ENCODE measurements at places on chromosomes 13 and 19.

DNA sequence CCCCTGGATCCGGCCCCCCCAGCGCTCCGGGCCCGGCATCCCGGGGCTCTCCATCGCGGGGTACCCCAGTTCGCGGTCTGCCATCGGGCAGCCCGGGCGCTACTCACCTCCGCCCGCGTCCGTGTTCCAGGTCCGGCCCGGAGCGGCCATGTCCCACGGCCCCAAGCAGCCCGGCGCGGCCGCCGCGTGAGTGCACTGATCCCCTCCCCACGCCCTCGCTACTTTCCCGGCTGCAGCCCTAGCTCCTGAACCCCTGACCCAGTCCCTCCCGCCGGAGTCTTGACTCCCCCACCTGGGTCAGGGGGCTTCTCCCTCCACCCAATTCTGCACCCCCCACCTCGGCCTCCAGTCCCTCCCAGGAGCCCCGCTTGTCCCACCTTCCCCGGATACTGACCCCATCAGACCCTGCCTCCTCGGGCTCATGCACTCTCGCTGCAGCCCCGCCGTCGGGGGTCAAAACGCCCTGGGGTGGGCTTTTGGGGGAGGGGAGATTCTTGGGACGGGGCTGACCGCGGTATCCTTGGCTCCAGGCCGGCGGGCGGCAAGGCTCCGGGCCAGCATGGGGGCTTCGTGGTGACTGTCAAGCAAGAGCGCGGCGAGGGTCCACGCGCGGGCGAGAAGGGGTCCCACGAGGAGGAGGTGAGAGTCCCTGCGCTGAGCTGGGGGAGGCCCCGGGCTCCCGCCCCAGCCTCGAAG, 566 bp downstream of the HMG20B start:
- DNase-seq, result no peak

DNA sequence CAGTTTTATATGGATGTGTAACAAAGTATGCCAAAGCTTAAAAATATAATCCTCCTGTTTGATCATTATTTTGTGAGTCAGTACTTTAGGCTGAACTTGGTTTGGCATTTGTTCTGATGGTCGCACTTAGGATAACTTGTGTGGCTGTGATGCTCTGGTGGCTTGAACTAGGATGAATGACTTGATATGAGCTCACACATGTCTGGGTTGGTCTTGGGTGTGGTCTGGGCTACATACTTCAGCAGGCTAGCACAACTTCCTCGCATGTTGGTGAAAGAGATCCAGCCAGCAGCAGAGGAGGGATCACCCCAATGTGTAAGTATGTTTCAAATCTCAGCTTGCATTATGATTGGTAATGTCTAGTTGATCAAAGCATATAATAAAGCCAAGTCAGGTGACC, 969.1 kb upstream of the PCDH9 start:
- no peak for DNase-seq

DNA sequence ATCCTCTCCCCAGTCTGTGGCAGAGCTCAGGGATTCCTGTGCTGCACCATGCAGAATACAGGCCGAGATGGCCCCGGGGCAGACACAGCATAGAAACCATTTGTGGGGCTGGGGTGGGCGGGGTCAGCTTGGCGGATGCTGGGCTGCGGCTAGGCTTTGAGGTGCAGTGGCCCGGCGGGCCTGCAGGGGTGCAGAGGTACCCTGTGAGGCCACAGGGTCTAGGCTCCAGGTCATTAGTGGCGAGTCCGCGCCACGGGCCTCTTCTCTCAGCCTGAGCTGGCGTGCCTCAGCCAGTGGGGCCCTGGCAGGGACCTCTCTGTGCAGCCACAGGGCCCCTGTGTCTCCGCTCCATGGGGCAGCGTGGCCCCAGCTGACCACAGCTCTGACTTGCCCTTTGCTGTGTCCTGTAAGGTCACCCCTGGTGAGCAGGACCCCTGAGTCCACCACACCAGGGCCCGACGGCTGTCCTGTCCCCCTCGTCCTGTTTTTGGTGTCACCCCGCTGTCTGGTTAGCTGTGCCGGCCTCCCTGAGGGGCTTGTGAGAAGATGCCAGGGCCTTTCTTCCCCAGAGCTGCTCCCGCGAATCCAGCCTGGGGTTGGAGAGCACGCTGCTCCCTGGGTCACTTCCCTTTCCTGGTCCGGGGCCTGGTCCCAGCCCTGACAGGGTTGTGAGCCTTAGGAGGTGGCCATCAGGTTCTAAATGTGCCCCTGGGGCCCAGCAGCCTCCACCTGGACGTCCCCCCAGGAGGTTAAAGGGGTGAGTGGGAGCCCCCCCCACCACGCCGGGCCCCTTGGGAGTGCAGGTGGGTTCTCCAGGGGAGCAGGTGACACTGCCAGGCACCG, 12.1 kb downstream of the KDM4B start:
- no peak for DNase-seq

GRCh38 chr19:8571006-8571411, 6.2 kb downstream of the MYO1F start:
- DNase-seq, result no peak

DNA sequence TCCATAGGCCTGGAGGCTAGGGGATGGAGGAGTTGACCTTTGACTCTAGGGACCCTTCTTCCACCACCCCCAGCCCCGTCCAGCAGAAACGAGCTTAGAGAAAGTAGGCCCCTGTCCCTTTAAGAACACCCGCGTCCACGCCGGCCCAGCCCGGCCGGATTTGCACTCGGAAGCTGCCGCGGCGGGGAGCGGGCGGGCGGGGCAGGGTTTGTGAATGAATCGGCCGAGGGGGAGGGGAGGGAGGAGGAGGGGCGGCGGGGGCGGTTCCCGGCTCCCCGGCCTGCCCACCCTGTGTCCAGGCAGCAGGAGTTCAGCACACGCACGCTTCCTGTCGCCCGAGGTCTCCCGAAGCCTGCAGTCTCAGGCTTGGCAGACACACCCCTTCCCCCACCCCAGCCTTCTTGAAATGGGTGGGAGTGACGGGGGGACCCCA, 1.5 kb downstream of the UNC13A start:
- no peak for DNase-seq

- DNase-seq, result no peak
Observed at GRCh38 chr19:17942582-17943273, 9.9 kb downstream of the CCDC124 start.

DNA sequence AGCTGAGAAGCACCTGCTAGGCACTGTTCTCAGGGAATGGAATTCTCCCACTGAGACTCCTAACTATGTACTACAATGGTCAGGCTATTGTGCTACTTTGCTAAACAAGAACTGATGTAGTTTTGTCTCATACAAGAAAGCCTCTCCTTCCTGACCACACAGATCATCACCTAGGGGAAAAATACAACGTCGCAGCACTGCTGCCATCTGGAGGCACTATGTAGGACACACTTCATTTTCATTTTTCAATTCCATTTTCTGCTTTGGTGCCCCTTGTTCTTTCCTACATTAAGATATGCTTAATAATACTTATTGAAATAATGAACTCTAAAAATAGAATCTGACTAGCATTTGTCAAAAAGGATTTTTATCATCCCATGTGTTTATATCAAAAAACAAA, 21.1 kb downstream of the PROSER1 start:
- DNase-seq, result no peak

DNA sequence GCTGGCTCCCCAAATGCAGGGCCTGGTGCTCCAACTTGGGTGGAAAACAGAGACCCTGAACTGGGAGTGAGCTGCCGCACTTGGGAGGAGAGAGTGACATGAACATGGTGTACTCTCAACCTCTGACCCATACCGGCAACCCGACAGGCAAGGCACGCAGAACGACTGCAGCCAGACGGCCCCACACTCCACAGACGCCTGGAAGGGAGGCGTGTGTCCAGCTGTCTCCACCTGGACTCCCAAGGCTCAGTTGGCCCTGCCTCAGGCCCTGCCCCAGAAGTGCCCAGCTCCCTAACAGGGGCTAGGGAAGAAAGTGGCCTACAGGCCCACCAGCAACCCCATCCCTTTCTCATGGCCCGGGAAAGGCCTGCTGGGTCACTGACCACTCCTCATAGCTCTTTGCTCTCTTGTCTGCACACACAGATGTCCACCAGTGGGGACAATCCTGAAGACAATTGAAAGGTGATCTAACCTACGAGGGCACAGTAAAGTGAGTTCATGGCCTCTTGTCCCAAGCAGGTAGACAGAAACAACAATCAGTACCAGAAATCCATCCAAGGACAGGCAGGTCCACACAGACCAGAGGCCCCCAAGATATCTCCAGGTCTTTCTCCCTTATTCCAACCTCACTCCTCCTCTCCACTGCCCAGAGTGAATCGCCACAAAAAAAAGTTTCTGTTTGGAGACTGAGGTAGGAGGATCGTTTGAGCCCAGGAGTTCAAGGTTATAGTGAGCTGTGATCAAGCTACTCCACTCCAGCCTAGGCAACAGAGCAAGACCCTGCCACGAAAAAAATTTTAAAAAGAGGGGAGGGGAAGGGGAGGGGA, 28.2 kb downstream of the ELL start:
- DNase-seq, result no peak

DNA sequence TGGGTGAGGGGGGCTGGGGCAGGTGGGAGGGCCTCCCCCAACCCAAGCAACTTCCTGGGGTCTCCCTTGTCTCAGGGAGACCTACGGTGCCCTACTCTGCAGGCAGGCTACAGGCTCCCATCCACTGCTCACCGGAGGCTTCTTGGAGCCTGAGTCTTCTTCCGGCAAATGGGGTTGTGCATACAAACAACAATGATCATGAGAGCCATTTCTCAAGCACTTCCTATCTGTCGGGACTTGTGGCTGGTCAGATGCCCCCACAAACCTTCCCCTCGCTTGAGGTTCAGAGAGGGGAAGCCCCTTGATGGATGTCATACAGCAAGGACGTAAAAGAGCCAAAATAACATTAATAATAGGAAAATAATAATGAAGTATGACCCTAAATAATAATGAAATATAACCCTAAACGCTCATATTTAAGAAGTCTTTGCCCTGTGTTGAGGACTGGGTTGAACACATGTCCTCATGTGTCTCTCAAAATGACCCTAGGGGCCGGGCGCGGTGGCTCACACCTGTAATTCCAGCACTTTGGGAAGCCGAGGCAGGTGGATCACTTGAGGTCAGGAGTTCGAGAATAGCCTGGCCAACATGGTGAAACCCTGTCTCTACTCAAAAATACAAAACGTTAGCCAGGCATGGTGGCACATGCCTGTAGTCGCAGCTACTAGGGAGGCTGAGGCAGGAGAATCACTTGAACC, 727 bp downstream of the CD37 start:
- DNase-seq, result no peak

DNA sequence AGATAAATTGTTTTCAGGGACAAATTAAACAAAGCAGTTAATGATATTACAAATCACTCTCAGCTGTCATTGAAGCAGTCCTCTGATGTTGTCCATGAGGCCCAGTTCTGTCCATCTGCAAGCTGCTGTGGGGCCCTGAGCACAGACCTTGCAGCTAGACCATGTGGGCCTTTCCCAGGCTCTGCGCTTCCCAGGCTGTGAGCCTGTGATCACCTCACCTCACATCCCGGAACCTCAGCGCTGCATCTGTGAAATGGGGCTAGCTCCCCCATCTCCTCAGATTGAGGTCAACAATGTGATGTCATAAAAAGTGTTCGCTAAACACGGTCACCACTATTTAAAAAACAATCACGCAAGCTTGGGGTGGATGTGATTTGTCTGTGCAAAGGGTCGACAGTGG, 51.9 kb upstream of the UQCRFS1 start:
- no peak for DNase-seq

DNA sequence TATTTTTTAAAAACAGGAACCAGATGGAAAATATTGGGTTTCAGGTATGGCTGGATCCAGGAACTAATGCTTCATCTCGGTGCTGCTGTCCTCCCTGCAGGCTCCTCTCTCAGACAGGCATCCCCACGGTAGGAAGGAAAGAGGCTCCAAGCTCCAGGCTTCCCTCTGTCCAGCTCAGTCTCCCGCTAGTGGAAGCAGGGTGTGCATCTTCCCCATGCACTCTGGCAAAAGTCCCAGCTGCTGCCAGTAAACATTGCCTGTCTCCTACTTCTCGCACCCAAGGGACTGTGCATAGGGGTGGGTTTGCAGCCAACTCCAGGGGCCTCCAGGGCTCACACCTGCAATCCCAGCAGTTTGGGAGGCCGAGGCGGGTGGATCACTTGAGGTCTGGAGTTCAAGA, 29.2 kb downstream of the IL12RB1 start:
- no peak for DNase-seq

DNA sequence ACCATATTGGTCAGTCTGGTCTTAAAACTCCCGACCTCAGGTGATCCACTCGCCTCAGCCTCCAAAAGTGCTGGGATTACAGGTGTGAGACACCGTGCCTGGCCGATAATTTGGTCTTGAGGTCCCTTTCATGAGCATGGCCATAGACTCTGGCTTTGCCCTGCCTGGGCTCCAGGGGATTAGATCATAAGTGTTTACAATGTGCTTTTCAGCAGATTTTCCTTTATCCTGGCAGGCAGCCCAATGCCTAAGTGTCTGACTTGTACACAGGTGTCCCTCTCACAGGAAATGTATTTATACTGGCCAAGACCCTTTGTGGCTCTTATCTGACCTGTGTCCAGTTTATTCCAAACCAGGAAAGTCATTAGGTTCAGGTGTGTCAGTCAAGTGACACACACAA, 15.9 kb downstream of the BCAM start:
- no peak for DNase-seq

DNA sequence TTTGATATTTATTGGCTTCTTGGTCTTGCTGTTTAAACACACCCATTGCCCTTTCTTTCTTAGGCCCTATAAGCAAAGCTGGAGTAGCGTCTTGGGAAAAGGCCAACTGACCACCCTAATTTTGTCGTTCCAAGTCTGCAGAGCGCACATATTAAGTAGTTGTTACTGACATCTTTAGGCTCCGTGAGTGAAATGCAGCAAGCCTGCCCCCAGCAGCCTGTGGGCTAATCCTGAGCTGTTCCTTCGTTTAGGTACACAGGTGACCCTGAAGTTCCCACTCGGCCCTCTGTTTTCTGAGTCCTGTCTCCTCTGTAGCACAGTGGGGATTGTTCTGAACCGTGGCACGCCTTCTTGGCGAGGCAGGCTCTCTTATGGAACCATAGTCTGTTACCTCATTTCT, 170.5 kb downstream of the STK24 start:
- DNase-seq, result no peak

DNA sequence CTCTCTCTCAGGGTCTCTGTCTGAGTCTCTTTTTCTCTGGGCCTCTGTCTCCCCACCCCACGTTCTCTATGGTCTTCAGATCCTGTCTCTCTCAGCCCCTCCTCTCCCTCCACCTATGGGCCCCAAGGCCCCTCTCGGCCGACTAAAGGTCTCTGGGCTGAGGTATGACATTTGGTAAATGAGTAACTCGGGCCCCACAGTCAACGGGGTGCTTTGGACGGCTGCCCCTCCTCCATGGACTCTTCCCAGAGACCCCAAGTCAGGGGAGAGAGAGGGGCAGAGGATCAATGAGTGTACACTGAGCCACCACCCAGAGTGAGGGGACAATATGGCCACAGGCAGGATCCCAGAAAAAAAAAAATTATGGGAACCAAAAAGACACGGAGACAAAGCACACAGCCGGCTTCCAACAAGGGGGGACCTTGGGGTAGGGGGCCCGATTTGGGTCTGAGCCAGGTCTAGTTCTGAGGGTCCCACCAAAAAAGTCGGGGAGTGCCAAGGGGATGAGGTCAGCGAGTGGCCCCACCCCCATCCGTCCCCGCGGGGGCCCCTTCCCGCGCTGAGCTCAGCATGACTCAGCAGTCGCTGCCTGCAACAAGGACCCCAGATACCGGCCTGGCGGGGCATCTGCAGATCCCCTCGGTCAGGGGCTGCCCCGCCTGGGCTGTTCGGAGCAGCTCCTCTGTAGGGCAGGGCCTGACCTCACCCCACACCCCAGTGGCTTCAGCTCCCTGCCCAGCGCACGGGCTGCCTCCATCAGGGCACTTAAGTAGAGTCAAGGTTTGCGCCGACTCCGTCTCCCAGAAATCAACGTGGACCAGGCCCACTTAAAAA, 1.5 kb upstream of the FTL start:
- peak; percentile 50 for DNase-seq

All from stimulated activated CD4-positive, alpha-beta T cell treated with anti-CD3 and anti-CD28 coated beads, Interleukin-15, amount 100 ng/mL, for 1 hour (primary cell).